ENCODE measurements at places on chromosomes 6 and 20. TPM values are rescaled to one million over a fixed set of nuclear protein-coding genes. Genes with fewer than 3 reads are reported as not detected.
A peak's percentile ranks its signal among the peaks of the same experiment; 100 is the strongest.

GRCh38 chr6:163761481-163761880 is 347.0 kb downstream of the QKI start:
- no peak for DNase-seq

Gene RING1
- total RNA-seq: 19.8 TPM

- DNase-seq: no peak
Observed at GRCh38 chr6:24403501-24403824, 727 bp downstream of the MRS2 start.

DNA sequence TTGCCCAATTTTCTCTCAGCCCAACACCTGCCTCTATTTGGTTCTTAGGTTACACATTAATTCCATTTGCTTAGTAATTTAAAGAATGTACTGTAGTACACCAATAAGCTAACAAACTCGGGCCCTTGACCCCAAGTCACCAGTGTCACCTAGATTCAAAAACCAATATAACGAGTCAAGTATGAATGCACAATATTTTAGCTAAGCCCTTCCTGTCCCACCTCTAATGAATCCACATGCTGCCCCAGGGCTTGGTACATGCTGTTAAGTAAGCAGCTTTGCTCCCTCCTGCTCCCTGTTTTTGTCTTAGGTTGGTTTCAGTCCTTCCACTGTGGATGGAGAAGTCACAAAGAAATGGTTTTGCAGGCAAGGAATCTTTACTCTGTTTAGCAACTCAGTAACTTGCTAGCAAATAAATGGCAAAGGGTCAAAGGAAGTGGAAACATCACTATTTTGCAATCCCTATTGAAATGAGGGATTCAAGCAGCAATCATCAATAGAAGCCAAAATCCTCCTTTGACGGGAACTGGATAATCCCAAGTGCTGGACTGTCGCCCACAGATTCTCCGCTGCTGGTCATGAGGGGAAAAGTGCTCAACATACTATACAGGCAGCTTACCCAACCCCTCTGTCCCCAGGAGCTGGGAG is 5.0 kb upstream of the MPC1 start:
- DNase-seq: peak; percentile 90

GRCh38 chr20:23270382-23270911 is 80.1 kb upstream of the NXT1 start:
- peak; percentile 98 for DNase-seq

Gene CALHM4
- not detected for total RNA-seq

DNA sequence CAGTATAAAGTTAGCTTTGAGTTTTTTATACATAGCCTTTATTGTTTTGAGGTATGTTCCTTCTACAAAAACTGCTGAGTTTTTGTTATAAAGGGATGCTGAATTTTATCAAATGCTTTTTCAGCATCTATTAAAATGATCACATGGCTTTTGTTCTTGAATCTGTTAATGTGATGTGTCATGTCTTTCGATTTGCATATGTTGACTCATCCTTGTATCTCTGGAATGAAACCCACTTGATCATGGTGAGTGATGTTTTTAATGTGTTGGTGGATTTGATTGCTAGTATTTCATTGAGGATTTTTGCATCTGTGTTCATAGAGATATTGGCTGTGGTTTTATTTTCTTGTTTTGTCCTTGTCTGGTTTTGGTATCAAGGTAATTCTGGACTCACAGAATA is 24.7 kb upstream of the BLCAP start:
- DNase-seq: no peak

- DNase-seq: no peak
Observed at GRCh38 chr20:8951164-8951563, 117.7 kb upstream of the PLCB4 start.

GRCh38 chr6:42347456-42347855 is 104.3 kb downstream of the TRERF1 start:
- no peak for DNase-seq

Gene SIM1
- not detected for total RNA-seq

Gene SLC17A1
- not detected for total RNA-seq

DNA sequence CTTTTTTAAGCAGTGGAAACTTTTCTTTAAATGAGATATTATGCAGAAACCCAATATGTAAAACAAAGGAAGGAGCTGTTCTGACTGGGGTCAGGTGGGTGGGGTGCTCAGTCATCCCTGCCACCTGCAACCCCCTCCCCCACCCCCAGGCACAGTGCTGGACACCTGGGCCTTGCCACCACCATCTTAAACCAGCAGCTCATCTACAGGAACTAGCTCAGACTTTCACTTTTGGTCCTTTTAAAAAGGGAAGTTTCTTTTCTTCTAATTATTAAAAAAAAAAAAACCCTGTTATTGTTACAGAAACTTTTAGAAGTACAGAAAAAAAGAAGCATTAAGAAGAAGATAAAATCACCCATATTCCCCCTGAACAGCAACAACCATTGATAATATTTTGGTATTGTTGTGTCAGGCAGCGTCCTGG is 37.1 kb downstream of the PPP1R16B start:
- no peak for DNase-seq

DNA sequence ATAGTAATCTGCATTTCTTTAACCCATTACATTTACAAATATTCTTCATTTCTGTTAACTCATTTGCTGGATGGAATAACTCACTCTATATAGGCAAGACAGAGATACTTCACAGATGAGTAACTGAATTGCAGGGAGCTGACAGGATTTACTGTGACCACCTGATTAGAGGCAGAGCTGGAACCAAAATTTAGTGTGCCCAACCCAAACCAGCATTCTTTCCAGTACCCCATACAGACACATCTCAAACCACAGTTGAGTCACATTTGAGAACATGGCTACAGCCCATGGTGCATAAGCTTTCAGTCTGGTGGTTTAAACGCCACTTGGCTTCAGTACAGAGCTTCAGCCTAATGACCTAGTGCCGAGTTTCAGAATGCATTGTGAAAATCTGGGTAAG is 138.4 kb upstream of the TENT5A start:
- no peak for DNase-seq

GRCh38 chr20:48404598-48404997 is 423.2 kb downstream of the PREX1 start:
- peak; percentile 45 for DNase-seq

DNA sequence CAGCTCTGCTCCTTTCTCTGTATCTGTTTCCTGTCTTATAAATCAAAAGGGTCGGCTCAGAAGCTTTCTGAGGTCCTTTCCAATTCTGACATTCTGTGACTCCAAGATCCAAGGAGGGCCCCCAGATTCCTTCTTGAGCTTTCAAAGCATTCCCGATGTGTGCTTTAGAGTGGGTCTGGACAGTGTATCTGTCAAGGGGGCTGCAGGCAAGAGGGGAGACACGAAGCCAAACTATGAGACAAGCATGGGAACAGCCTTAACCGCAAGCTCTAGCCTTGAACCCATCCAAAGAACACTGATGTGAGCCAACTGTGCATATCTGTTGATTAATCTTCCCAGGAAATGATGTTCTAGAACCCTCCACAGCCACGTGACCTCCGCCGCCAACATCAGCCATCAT is 73.8 kb downstream of the TSHZ2 start:
- no peak for DNase-seq

Gene SEMG2
- not detected for total RNA-seq

DNA sequence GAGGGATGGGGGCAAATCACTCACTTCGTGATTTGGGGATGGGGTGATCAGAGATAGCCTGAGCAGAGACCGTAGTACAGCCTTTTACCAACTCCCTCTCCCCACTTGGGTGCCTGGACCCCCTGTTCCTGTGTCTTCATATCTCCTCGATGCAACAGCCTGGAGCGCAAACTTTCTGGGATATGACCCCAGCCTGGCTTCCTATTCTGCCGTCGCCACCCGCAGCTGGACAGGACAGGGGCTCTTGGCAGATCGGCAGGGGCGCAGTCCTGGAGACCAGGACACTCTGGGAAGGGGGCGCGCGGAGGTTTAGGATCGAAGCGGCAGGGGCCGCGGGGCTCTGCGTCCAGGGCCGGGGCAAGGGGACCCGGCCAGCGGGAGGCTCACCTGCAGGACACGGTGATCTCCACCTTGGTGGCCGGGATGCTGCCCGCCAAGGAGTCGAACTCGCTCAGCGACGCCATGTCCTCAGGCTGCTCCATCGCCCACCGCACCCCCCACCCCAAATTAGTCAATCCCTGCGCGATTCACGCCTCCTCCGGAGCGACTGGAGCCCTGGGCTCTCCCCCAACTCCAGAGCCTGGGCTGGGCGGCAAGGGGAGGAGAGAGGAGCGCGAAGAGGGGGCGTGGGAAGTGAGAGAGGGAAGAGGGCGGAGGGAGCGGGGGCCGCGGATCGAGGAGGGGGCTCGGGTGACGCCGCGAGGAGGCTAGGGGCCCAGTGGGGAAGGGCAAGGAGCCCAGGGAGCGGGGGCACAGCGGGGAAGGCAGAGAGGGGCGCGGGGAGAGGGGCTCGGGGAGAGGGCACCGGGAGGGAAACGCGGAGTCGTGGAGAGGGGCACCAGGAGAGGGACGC is at the start of gene CPNE5:
Gene CPNE5 (minus strand): TSS at position 549 of the 853 bp plus-strand sequence. CDS start 67 bp downstream, at position 482.
- DNase-seq: no peak

Gene HLA-DPA1
- total RNA-seq: not detected

DNA sequence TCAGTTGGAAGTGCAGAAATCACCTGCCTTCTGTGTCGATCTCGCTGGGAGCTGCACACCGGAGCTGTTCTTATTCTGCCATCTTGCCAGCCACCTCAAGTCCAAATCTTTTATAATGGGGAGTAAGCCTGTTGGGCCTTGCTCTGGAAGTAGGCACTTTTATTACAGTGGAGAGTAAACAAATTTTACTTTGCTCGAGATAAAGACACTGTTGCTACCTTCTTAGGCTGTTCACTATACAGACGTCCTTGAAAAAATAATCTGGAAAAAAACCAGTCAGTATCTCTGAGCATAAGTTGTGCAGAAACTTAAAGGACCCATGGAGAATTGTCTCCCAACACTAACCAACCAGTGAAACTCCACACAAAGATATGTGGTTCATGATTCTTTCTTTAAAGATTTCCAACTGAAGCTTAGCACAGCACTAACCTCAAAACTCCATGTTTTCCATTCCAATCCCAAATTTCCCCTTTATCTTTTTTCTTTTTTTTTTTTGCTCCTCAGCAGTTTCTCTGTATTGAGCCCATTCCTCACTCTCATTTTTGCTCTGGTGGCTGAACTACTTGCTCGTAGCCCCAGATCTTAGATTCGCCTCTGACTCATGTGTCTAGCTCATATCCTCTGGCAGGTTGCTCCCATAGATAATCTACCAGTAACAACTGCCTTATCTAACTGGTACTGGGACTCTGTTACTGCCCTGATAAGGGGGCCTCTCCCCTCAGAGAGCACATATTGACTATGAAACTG is 34.3 kb upstream of the COL9A1 start:
- DNase-seq: no peak

DNA sequence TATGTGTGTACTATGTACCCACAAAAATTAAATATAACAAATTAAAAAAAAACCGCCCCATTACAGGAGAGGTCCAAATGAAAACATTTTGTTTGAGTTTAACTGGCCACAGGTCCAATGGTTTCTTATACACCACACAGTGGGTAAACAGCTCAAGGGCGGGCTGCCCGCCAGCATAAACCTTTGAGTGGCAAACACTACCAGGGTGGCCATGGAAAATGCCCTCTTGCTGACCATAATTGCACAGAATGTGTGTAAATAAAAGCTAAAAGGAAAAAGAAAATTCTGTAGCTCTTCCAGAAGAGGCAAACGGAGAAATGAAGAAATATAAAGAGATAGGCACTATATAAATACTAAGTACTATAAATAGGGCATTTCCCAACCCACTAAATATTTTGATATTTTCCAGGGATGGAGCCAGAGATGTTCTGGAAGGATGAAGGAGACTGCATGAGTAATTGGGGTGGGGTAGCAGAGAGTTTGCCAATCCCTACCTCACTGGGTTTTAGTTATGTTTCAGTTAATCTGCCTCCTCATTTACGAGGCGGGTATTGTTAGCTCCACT is 1.1 kb upstream of the CDC5L start:
- DNase-seq: no peak

DNA sequence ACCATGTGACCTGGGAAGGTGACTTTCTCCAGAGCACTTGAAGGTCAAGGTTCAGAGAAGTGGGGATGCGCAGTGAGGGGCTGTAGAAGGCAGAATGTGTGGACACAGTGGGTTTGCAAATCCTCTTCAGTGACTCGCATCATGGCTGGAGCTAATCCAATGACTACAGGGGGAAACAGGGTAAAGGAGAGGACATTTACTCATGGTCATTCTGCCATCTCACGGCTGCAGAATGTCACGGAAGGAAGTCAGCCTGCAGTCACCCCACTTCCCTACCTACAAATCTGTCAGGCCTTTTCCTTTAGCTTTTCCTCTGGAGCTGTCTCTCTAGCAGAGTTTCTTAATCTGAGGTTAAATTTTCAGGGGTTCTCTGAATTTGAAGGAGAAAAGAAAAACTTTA is 337.6 kb downstream of the CDC5L start:
- no peak for DNase-seq

DNA sequence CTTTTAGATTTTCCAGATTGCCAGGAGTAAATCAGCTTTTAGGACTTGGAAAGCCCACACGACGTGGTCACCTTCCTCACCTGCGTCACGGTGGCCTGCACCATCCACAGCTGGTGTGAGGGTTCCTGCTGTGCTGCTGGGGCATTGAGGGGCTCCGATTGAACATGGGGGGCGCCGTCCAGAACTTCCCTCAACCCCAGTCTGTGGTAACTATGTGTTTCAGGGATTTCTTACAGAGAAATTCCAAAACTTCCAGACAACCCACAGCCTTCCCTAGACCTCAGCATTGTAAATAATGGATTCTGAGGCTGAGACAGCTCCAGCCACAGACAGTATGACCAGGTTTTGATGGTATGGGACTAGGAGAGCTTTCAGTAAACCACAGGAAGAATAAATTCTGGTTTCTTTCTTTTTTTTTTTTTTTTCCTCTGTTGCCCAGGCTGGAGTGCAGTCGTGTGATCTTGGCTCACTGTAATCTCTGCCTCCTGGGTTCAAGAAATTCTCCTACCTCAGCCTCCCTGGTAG is 46.7 kb upstream of the IRF4 start:
- no peak for DNase-seq

Data from HepG2 (cell line).